ENCODE measurements at places on chromosomes 3 and 15. TPM values are rescaled to one million over a fixed set of nuclear protein-coding genes. Genes with fewer than 3 reads are reported as not detected.
A peak's percentile ranks its signal among the peaks of the same experiment; 100 is the strongest.

DNA sequence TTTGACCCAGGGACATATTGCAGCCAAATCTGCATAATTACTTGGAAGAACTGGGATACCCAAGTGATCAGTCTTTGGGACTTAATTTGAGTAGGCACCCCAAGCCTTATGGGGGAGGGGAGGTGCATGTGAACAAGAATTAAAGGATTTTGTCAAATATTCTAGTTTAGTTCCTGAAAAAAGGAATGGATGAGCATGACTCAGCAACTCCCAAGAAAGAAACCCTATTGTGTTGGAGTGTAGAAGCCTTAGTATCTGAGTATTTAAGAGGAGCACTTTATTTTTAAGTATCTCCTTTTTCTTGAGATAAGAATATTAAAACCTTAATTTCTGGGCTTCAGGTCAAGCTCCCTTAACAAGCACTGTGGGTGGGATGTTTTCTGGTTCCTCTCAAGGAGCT is 222.4 kb downstream of the CD47 start:
- peaks cover under 1% of the 10 kb centered on the region for H3K27me3 ChIP-seq
- no peaks in the 10 kb centered on the region for H3K36me3 ChIP-seq
- no peak overlapping the region for H3K4me3 ChIP-seq
- no peak for DNase-seq

GRCh38 chr3:157074981-157075380 is 85.0 kb downstream of the CCNL1 start:
- no peak overlapping the region for H3K27ac ChIP-seq
- no peak for DNase-seq
- no peaks in the 10 kb centered on the region for H3K36me3 ChIP-seq
- H3K27me3 ChIP-seq = no peaks in the 10 kb centered on the region
- no peaks in the 10 kb centered on the region for H3K4me1 ChIP-seq
- no peak overlapping the region for H3K4me3 ChIP-seq

PRSS50 gene
- 0.13 TPM for total RNA-seq

- H3K27ac ChIP-seq = no peak overlapping the region
- H3K36me3 ChIP-seq = no peaks in the 10 kb centered on the region
- no peaks in the 10 kb centered on the region for H3K4me1 ChIP-seq
- DNase-seq = no peak
These were observed 59.7 kb upstream of the NPHP3 start for GRCh38 chr3:132781922-132782321.

GPR171 gene
- not detected for total RNA-seq

PRTG gene
- total RNA-seq = 11.4 TPM

GOLGA8J gene
- 0.44 TPM for total RNA-seq

HEG1 gene
- total RNA-seq = 141 TPM

DNA sequence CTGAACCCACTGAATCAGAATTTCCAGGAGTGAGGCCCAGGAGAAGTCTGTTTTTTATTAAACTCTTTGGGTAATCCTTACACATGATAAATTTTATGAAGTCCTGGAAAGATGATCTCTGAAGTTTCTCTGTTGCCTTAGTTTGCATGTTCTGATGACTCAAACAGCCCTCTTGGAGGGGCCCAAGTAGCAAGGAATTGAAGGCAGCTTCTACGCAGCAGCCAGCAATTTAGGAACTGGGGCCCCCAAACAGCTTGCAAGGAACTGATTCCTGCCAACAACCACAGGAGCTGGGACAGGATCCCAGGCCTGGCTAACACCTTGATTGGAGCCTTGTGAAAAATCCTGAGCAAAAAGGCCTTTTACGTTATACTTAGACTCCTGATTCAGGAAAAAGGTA is 5.4 kb upstream of the ACP3 start:
- H3K4me1 ChIP-seq = no peaks in the 10 kb centered on the region
- no peaks in the 10 kb centered on the region for H3K27me3 ChIP-seq
- no peak for DNase-seq

STRA6 gene
- total RNA-seq = 1.1 TPM

SOX2 gene
- 0.39 TPM for total RNA-seq

GOLGA6D gene
- not detected for total RNA-seq

CADM2 gene
- total RNA-seq = 0.64 TPM

DNA sequence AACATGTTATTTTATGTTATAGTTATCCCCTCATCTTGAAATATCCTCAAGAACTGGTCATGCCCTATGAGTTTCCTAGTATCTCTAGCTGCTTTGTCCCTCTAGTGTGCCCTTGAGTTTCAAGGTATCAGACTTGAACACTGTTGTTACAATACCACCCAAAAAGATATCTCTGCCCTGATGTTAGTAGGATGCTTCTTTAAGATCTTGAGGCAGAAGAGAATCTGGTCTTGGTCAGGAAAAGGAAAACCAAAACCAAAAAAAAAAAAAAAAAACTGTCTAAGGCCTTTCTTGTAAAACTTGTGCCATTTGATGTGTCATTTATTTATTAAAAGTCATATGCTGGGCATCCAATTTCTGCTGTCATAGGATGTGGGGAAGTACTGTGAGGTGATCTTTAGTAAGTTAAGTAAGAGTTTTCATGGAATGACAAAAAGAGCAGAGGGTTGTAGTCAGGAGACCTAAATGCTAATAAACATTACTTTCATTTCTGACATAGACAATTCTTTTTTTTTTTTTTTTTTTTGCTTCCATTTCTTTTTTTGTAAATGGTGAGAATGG is 229.7 kb downstream of the NECTIN3 start:
- no peak overlapping the region for H3K27ac ChIP-seq
- H3K27me3 ChIP-seq = no peaks in the 10 kb centered on the region
- no peak for DNase-seq
- no peak overlapping the region for H3K4me3 ChIP-seq
- no peaks in the 10 kb centered on the region for H3K36me3 ChIP-seq
- H3K4me1 ChIP-seq = no peaks in the 10 kb centered on the region

GRCh38 chr3:107375682-107376081 is 1.6 kb upstream of the CCDC54 start:
- no peaks in the 10 kb centered on the region for H3K36me3 ChIP-seq
- no peaks in the 10 kb centered on the region for H3K27me3 ChIP-seq
- no peaks in the 10 kb centered on the region for H3K4me1 ChIP-seq
- DNase-seq = no peak

TIPIN gene
- 19.7 TPM for total RNA-seq

SPTBN5 gene
- total RNA-seq = 2.1 TPM

SNURF gene
- total RNA-seq = 13.7 TPM

DNA sequence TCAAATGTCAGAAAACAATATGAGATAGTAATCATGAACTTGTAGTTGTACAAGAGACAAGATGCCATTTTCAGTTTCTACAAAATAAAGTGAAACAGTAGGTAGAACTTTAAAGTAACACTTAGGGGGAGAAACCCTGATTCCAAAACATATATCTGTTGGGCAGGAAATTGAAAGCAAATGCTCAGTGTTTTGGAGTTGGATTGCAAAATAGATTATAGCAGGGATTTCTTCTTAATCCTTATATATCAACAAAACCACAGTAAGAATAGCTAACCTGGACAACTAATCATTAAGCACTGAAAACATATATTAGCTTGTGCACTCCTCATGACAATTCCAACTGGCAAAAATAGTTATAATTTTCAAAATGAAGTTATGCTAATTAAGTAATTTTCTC is 46.9 kb downstream of the COMMD2 start:
- peaks cover 12% of the 10 kb centered on the region for H3K4me1 ChIP-seq
- H3K4me3 ChIP-seq = no peak overlapping the region
- no peaks in the 10 kb centered on the region for H3K27me3 ChIP-seq
- DNase-seq = no peak
- H3K27ac ChIP-seq = 0 out of 2 replicates have a peak overlapping the region, but pooled peaks have one; percentile 8

- H3K36me3 ChIP-seq = no peaks in the 10 kb centered on the region
- no peaks in the 10 kb centered on the region for H3K4me1 ChIP-seq
- no peak for DNase-seq
- no peak overlapping the region for H3K27ac ChIP-seq
- H3K27me3 ChIP-seq = peaks cover 20% of the 10 kb centered on the region
These were observed 60.7 kb downstream of the CPA3 start for GRCh38 chr3:148925845-148926244.

DNA sequence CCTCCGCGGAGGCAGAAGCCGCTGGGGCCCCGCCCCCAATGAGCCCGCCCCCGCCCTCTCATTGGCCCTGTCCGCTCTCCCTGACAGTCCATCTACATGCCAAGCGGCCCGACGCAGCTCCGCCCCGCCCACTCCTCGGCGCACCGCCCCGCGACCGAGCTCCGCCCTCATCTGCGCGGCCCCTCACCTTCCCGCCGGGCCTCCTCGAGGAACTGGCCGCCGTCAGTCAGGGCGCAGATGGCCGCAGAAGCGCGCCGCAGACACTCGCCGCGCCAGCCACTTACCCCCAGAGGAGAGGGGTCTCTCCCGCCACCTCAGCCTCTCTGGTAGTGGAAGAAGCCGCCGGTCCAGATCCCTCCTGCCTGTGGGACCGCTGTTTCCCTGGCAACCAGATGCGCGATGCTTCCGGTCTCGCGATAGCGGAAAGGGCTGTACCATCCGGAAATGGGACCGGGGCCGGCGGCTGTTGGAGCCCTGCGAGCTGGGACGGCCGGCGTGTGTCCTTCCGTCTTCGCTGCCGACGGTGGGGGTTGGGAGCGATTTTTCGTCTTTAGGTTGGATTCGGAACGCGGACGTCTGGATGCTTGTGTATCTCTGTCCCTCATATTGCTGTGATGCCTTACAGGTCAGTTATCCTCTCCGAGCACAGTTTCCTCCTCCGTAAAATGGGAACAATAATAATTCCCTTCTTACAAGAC is at the start of gene FSIP1:
TSS of gene FSIP1 (minus strand) at position 401 of the 698 bp plus-strand sequence. CDS start 6,317 bp downstream, outside the sequence.
- no peaks in the 10 kb centered on the region for H3K27me3 ChIP-seq
- H3K27ac ChIP-seq = peak within 1 kb of the TSS; percentile 85

DNA sequence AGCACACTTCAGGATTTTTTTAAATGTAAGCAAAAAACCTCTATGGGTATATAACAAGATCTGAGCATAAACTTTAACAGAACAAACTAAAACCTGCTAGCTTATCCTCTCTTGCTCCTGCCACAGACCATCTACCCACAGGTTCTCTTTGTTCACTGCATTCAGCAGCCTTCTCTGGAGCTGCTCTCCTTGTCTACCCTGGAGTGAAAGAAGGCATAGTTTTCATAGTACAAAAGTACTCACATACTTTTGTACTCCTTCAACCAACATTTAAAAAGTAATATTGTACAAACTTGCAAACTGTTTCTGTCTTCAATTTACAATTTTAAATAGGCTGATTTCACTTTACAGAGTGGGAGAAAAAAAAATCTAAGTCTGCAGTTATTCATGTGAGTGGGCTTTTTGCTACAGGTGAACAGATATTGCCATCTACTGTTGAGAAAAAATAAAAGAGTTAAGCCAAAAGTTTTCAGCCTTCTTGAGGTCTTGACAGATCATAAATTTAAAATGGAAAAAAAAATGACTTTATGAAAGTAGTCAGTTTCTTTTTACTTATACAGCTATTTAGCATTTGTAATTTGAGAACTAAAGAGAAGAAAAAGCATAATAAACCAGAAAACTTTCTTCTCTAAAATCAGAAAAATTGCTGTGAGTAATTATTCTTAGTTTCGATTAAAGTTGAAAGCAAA is 20.4 kb downstream of the TERC start:
- H3K4me3 ChIP-seq = no peak overlapping the region
- no peak overlapping the region for H3K27ac ChIP-seq
- peaks cover 34% of the 10 kb centered on the region for H3K27me3 ChIP-seq
- no peaks in the 10 kb centered on the region for H3K36me3 ChIP-seq
- no peak for DNase-seq

DNA sequence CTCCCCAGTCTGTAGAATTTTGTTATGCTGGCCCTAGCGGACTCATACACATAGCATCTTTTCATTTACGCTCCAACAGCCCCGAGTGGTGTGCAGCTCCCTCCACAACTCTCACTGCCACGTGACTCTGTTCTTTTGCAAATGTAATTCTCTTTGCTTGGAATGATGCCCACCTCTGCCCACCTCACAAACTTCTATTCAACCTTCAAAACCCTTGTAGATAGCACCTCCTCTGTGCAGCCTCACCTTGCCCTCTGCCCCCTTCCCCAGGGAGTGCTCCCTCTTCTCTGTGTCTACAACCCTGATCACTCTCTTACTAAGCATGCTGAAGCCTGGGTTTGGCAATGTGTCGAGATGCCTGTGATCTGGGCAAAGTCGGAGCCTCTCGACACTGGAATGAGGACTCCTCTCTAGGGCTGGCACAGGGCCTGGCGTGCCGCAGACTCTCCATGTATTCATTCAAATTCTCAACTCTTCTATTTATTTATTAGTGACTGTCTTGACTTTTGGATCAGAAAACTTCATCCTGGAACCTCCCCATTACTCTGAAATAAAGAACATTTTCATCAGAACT is 73.5 kb downstream of the MGLL start:
- no peak overlapping the region for H3K4me3 ChIP-seq
- no peak for DNase-seq
- H3K27ac ChIP-seq = no peak overlapping the region

All from Panc1 (cell line).